ENCODE measurements at places on chromosomes 5 and 9.

DNA sequence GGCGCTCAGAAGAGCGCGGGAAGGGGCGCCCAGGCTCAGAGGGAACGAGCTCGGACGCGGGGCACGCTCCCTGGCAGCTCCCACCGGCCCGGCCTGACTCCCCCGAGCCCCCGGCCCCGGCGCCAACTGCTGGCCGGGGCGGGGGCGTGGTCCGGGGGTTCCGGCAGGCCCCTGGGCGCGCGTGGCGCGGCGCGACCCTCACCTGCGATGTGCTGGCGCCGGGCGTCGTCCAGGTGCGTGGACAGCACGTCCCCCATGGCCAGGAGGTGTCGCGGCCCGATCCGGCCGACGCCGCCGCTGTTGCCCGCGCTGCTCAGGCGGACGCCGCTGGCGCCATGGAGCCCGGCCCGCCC, 43.5 kb upstream of the STXBP1 start:
- DNase-seq: no peak

- DNase-seq: peak; percentile 77
Measured at GRCh38 chr5:113068559-113068958, 92.0 kb downstream of the DCP2 start.

DNA sequence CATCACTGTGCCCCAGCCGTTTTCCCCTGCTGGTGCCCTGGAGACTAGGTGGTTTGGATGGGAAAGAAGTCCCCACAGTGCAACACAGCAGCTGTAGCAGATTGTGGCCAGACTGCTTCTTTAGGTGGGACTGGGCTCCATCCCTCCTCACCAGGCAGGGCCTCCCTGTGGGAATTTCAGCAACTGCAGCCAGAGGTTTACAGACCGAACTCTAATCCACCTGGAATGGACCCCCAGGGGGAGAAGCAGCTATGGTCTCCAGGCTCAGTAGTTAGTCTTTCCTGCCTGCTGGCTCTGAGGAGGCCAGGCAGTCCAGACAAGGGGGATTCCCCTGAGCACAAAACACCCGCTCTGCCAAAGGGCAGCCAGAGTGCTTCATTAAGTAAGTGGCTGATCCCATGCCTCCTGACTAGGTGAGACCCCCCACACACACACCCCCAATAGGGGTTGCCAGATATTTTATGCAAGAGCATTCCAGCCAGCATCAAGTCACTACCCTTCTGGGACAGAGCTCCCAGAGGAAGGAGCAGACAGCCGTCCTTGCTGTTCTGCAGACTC, 188.9 kb downstream of the SGCD start:
- DNase-seq: no peak

DNA sequence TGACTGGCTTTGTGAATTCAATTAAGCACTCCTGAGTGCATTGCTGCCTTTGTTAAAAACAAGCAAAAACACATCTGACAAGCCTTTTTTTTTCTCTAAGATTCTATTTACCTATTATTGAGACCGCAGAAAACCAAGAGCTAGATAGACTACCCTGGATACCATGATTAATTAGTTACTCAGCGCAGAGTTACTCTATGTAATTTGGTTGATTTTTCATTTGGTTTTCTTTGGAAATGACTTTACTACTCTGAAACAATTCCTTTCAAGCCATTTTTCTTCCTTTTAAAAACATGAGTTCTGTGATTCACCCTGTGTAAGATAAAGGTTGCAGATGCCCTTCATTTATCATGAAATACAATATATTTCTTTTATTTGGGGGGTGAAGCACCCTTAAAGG, 421.6 kb upstream of the PIK3R1 start:
- DNase-seq: no peak

DNA sequence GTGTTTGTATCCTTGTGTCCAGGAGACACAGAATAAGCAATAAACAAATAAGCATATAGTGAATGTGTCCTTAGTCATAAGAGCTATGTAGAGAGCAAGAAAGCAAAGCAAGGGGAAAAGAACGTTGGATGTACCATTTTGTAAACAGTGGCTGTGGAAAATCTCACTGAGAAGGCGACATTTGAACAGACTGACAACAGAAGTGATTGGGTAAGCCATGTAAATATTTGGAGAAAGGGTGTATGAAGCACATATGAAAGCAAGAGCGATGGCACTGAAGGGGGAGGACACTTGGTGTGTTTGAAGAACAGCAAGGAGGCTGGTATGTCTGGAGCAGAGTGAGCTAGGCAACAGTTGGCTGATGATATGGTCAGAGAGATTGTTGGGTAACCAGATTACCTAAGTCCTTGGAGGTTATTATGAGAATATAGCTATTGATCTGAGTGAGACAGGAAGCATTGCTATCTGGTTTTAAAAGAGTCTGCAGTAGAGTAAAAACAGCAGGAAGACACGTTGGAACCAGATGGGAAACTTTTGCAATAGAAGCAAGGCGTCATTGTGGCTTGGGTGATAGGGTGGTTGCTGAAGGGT, 115.5 kb upstream of the IL7R start:
- no peak for DNase-seq

GRCh38 chr5:4156889-4157288, 561.3 kb downstream of the IRX1 start:
- DNase-seq: no peak

DNA sequence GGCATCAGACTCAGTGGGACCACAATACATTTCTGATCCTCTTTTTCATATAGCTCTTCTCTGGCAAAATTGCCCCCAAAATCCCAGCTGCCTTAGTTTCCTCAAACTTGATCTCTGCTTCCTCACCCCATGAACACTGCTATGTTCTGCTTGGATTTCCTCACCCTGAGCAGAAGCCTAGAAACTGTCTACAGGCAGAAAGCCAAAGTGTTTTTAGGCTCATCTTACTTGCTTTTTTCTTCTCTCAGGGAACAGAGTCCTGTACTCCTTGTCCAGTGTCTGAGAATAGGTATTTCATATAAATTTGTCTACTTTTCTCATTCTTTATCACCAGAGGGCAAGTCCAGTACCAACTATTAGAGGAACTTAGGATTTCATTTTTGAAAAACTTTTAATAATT, 21.5 kb upstream of the UBAP1 start:
- no peak for DNase-seq

GRCh38 chr5:179258922-179259730, 86.1 kb downstream of the ADAMTS2 start:
- DNase-seq: peak; percentile 33

DNA sequence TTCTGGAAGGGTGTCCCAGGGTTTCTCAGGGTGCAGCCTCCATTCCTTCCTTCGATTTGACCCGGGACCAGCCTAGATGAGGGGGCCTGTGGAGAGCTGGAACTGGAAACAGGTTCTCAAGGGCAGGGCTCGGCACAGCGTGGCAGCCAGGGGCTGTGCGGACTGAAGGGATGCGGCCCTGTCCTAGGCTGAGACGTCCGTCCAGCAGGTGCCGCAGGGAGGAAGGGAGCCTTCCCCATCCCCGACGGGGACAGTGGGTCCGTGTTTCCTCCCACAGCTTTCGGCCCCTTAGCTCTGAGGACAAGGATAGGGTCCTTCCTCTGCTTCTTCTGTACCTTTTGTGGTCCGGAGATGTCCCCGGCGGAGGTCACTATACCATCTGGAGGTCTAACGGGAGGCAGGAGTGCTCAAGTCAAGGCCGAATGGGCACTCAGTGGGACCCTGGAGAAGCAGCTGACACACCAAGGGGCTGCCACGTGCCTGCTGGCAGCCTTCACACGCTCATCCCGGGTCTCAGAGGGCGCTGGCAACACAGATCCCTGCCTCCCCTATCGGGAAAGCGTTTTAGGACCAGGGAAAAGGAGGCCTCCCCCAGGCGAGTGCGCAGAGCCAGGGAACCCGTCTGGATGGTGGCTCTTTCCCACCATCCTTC, 49.9 kb downstream of the USP20 start:
- no peak for DNase-seq

DNA sequence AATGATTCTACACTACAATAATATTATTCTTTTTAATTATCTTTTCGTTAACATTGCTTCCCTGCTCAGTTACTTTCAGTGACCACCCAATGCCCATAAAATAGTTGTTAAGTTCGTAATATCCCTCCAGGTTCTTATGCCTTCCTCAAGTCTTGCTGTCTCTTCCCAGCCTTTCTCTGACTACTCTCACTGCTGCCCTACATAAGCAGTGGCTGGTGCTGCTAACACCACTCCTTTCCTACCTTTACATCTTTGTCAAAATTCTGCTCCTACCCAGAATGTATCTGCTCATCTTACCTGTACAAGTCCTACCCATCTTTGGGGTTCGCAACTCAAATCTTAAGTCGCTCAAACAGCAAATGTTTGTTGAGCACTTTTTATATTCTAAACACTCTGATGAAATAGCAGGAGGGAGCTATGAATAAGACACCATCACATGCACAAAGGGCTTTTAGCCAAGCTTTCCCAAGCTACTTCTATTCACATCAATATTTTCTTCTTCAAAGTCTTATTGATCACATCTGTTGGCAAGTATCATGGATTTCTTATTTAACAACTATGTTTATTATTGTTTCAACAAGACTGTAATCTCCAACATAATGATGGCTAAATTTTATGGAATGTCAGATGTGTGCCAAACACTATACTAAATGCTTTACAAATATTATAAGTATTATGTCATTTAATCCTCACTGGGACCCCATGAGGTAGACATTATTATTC, 29.5 kb downstream of the SLC25A46 start:
- no peak for DNase-seq

Data from kidney glomerular epithelial cell (primary cell).